Right atrium auricular region (tissue), 2 donors: ENCODE measurements at places on chromosomes 1 and 21. TPM values are rescaled to one million over a fixed set of nuclear protein-coding genes. Genes with fewer than 3 reads are reported as not detected.

ESRRG gene
- total RNA-seq: 38.5 TPM

NEXN gene
- total RNA-seq: 295 TPM

ZNF670 gene
- total RNA-seq: 0.93 TPM

DNA sequence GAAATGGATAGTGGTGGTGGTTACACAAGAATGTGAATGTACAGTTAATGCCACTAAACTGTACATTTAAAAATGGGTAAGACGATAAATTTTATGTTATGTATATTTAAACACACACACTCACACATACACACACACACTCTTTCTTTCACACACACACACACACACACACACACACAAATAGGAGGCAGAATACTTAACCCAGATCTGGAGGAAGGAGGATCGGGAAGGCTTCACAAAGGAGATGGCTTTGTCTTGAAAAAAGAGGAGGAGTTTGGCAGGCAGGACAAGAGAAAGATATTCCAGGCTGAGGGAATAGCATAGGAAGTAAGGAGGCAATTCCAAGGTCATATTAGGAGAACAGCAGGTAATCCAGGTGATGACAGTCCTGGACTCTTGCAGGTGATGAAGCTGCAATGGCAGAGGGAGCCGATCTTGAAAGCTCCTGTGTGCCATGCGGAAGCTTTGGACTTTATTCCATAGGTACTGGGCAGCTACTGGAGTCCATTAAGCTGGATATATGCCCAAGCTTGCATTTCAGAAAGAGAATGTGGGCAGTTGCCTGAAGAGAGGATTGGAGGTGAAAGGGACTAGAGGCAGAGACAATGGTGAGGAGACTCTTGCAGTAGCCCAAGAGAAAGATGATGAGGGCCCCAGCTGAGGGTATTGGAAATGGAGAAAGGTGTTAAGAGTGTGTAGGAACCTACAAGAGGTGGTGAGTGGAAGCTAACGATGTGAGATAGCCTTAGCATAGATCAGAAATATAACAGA lies 15.4 kb upstream of the LYST start:
- H3K27ac ChIP-seq: peak overlapping the region; percentile 66
- no peaks in the 10 kb centered on the region for H3K27me3 ChIP-seq
- no peak overlapping the region for H3K4me3 ChIP-seq
- H3K36me3 ChIP-seq: no peaks in the 10 kb centered on the region
- DNase-seq: no peak

DNA sequence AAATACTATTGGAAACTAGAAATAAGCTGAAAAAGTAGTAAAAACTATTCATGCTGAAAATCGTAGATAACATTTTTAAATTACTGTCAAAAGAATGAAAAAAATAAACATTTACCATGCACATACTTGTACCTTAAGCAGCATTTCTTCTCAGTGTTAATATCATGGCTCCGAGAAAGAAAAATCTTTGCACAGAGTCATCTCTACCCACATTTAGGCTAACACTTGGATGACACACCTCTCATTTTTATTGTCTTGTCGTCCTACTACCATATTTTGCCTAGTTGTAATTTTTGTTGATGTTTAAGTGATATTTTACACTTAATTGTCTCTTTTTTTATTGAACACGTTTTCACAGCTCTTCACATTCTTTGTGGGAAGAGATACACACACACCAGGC lies 1.7 kb upstream of the TNFSF4 start:
- DNase-seq: no peak
- no peaks in the 10 kb centered on the region for H3K36me3 ChIP-seq
- no peak overlapping the region for H3K27ac ChIP-seq
- H3K27me3 ChIP-seq: no peaks in the 10 kb centered on the region
- H3K4me1 ChIP-seq: peaks cover 3% of the 10 kb centered on the region

TDRD5 gene
- total RNA-seq: 0.20 TPM

AMY1A gene
- not detected for total RNA-seq

DNA sequence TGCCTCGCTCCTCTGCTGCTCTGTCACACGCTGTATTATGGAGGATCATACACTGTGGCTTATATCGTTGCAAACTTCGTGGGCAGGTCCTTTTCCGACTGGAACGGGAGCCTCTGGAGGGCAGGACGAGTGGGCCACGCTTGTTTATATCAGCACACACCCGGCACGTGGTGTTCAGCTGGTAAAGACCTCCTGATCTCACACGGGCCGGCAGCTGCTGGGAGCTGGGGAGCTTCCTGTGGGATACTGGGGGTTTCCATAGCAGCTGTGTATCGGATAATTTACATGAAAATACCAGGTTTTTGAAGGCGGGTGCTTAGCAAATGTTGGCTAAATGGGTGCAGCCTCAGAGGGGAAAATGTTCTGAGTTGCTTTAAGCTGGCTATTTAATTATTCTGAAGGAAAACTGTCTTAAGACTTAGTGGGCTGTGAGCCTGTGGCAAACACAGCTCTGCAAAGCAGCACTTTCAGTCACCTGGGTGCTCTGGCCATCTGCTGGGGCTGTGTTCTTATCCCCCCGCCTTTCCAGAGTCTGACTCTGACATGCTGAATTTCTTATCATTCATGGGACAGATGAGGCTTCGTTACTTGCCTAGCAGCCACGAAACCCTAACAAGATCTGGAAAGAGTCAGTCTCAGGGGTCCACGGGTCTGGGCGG lies 103.6 kb upstream of the GCLM start:
- no peaks in the 10 kb centered on the region for H3K27me3 ChIP-seq
- H3K4me3 ChIP-seq: no peak overlapping the region
- H3K4me1 ChIP-seq: no peaks in the 10 kb centered on the region
- H3K36me3 ChIP-seq: no peaks in the 10 kb centered on the region

VSIG8 gene
- not detected for total RNA-seq

DNA sequence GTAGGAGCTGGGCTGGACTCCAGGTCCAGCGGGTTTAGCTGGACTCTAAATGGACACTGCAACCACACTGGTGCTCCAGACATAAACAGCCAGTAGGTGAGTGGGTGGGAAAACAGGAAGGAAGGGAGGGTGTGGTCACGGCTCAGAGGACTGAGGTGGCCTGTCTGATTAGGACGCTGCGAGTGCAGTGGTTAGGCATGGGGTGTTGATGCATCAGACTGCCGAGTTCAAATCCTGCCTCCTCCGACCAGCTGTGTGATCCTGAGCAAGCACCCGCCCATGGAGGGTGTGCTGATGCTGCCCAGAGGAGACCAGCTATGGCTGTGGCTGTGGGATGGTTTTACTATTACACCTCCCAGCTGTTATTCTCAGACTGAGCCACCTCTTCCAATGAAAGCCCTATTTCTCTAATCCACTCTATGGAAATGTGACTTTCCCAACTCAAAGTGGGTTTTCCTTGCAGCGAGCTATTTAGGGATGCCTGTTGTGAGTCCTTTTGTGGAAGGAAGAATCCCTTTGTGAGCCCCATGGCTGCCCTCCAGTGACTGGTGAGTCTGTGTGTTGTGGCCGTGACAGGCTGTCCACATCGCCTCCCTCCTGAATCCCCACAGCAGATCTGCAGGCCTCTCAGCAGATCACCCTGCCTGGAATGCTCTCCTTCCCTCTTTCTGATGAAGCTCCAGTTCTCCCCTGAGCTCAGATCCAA lies 56.6 kb upstream of the EDN2 start:
- no peaks in the 10 kb centered on the region for H3K4me1 ChIP-seq
- H3K27ac ChIP-seq: peak overlapping the region; percentile 29
- H3K27me3 ChIP-seq: no peaks in the 10 kb centered on the region
- no peak overlapping the region for H3K4me3 ChIP-seq
- H3K36me3 ChIP-seq: no peaks in the 10 kb centered on the region

DNA sequence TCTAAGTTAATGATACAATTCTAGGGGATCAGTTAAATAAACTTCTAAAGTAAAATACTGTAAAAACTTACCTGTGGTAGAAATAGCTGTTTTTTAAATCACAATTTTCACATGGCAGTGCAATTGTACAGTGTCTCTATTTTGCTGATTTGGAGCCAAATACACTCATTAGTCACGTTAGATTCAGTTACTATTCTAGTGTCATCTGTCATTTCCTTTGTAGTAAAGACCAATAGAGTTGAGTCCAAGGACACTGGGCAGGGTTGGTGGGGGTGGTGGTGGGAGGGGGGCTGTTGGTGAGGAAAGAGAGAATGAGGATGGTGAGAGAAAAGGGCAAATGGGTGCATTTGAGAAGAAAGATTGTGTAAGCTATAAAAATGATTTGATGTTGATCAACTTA lies 33.6 kb downstream of the CD55 start:
- H3K36me3 ChIP-seq: no peaks in the 10 kb centered on the region
- no peak overlapping the region for H3K4me3 ChIP-seq
- no peak overlapping the region for H3K27ac ChIP-seq
- no peaks in the 10 kb centered on the region for H3K27me3 ChIP-seq
- DNase-seq: no peak

GBP7 gene
- not detected for total RNA-seq

SH2D1B gene
- total RNA-seq: not detected

- DNase-seq: no peak
- no peaks in the 10 kb centered on the region for H3K27me3 ChIP-seq
- H3K4me1 ChIP-seq: no peaks in the 10 kb centered on the region
- peak overlapping the region; percentile 100 for H3K27ac ChIP-seq
- no peak overlapping the region for H3K4me3 ChIP-seq
- no peaks in the 10 kb centered on the region for H3K36me3 ChIP-seq
These were observed 112.3 kb upstream of the IRF2BP2 start for GRCh38 chr1:234722270-234722704.

GRCh38 chr1:56461158-56462127 lies 117.9 kb downstream of the PLPP3 start:
- no peak overlapping the region for H3K27ac ChIP-seq
- no peaks in the 10 kb centered on the region for H3K4me1 ChIP-seq
- no peak for DNase-seq
- no peaks in the 10 kb centered on the region for H3K36me3 ChIP-seq
- H3K27me3 ChIP-seq: no peaks in the 10 kb centered on the region
- no peak overlapping the region for H3K4me3 ChIP-seq

GRCh38 chr1:203680765-203681164 lies 54.1 kb downstream of the ATP2B4 start:
- H3K36me3 ChIP-seq: peaks cover 21% of the 10 kb centered on the region
- no peak for DNase-seq
- no peaks in the 10 kb centered on the region for H3K4me1 ChIP-seq
- no peaks in the 10 kb centered on the region for H3K27me3 ChIP-seq

DNA sequence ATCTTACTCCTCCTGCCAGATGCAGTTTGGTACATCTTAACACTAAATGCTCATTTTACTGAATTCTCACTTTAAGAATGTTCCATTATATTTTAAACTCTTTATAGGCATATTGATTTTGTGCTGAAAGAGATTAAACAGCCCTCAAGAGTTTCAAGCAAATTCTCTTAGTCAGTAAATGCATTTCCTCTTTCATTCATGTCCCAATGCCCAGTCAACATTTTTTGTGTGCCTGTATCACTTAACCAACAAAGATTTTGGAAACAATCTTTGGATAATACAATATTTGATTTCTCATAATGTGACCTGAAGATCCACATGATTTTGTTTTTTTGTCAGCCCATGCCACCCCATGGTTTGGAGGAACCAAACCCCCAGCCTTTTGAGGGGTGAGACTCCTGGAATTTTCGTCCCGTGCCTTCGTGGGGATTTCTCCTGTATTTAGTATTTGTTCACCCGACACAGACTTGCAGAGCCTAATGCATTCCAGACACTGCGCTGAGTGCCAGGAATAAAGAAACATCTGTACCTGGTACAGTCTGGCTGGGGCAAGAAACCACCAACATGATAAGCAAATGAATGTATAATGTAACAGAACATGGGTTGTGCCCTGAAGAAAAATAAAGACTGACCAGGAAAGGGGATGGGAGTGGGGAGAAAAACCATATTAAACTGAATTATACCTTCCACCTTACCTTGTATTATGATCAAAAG lies 47.1 kb upstream of the ETS2 start:
- H3K27me3 ChIP-seq: no peaks in the 10 kb centered on the region
- peak; percentile 21 for DNase-seq
- peak overlapping the region; percentile 64 for H3K27ac ChIP-seq
- no peak overlapping the region for H3K4me3 ChIP-seq
- no peaks in the 10 kb centered on the region for H3K36me3 ChIP-seq

- DNase-seq: no peak
- no peak overlapping the region for H3K27ac ChIP-seq
- no peaks in the 10 kb centered on the region for H3K27me3 ChIP-seq
- H3K36me3 ChIP-seq: no peaks in the 10 kb centered on the region
- H3K4me3 ChIP-seq: no peak overlapping the region
- H3K4me1 ChIP-seq: peaks cover 11% of the 10 kb centered on the region
These were observed 8.8 kb downstream of the MYCL start for GRCh38 chr1:39892601-39893595.

SPRR2D gene
- not detected for total RNA-seq

TNFRSF1B gene
- total RNA-seq: 25.6 TPM

GRCh38 chr1:91731815-91732214 lies 154.1 kb downstream of the TGFBR3 start:
- no peaks in the 10 kb centered on the region for H3K27me3 ChIP-seq
- H3K27ac ChIP-seq: peak overlapping the region; percentile 32
- no peaks in the 10 kb centered on the region for H3K4me1 ChIP-seq
- H3K36me3 ChIP-seq: peaks cover 30% of the 10 kb centered on the region
- no peak for DNase-seq
- H3K4me3 ChIP-seq: no peak overlapping the region

KIF14 gene
- total RNA-seq: not detected

DNA sequence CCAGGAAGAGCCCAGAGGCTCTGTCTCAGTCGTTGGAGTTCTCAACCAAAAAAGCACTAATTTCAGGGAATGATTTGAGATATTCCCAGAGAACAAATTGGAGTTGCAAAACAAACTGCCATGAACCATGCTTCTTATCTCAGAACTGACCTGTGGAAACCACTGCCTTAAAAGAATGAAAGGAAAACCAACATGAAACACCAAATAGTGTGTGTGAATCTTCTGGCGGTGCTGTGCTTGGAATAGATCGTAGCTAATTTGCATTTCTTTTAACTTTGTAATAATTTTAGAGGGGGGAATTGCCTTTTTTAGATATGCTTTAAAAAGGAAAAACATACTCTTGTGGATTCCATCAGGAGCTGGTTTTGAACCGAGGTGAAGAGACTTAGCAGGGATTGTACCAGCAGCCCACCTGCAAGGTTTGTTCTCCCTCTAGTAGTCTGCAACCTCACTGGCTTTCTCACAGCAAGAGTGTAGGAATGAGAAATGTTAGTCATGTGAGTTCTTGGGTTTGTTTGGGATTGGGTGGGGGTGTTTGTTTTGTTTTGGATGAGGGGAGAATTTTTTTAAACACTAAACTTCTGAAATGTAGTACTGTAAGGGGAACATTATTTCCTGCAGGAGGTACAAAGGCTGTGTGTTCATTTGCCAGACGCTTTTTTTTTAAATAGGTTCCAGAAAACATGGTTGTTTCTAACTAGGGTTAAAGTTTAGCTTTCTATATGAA lies 45.7 kb upstream of the ANGPTL1 start:
- H3K27ac ChIP-seq: no peak overlapping the region
- peaks cover 20% of the 10 kb centered on the region for H3K4me1 ChIP-seq
- H3K27me3 ChIP-seq: no peaks in the 10 kb centered on the region
- H3K4me3 ChIP-seq: no peak overlapping the region

GRCh38 chr1:156490401-156491032 lies 10.1 kb downstream of the MEF2D start:
- peak overlapping the region; percentile 97 for H3K27ac ChIP-seq
- no peaks in the 10 kb centered on the region for H3K27me3 ChIP-seq
- peak overlapping the region; percentile 35 for H3K4me3 ChIP-seq
- H3K36me3 ChIP-seq: peaks cover 7% of the 10 kb centered on the region
